NCI-H2227 treated with DMSO at 0.1 percent for 48 hours (cell line): ENCODE measurements at places on chromosomes 2 and 18.

- DNase-seq = no peak
Observed at GRCh38 chr2:82256983-82257632, 1952.6 kb upstream of the LRRTM1 start.

DNA sequence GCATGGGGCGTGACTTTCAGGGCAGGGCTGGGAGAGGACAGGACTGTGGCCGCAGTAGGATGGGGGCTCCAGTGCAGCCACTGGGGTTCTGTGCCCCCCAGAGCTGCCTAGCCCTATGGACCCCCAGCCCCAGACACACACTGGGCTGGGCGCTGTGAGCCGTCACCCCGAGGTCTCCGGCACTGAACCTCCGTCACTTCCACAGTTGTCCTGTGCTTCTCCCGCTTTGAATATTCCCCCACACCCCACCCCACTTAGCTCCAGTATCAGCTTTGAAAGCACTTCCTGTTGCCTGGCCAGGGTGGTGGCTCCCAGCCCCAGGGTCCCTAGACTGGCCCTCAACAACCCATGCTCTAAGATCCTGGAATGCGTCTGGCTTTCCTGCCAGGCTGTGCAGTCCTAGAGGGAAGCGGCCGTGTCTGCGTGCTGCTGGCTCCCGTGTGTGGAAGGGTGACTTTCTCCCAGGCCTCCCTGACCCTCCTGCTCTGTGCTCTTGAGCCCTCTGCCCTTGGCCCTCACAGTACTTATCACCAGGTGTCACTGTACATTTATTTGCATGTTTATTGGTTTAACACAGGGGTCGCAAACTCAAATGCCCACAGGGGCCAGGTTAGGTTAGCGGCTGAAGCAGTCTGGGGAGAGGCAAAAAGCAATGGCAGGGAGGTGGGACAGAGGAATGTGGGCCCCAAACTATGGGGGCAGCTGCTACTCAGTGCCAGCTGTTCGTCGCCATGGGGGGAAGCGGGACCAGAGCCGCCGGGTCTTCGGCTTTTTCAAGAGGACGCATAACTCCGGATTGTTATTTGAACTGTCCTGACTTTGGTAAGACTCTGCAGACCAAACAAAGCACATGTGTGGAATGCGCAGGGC lies 9.9 kb downstream of the OBSL1 start:
- DNase-seq = no peak

GRCh38 chr2:97858442-97858841 lies 137.3 kb downstream of the TMEM131 start:
- DNase-seq = no peak

GRCh38 chr2:217997510-217997909 lies 5.3 kb downstream of the TNS1 start:
- DNase-seq = no peak

DNA sequence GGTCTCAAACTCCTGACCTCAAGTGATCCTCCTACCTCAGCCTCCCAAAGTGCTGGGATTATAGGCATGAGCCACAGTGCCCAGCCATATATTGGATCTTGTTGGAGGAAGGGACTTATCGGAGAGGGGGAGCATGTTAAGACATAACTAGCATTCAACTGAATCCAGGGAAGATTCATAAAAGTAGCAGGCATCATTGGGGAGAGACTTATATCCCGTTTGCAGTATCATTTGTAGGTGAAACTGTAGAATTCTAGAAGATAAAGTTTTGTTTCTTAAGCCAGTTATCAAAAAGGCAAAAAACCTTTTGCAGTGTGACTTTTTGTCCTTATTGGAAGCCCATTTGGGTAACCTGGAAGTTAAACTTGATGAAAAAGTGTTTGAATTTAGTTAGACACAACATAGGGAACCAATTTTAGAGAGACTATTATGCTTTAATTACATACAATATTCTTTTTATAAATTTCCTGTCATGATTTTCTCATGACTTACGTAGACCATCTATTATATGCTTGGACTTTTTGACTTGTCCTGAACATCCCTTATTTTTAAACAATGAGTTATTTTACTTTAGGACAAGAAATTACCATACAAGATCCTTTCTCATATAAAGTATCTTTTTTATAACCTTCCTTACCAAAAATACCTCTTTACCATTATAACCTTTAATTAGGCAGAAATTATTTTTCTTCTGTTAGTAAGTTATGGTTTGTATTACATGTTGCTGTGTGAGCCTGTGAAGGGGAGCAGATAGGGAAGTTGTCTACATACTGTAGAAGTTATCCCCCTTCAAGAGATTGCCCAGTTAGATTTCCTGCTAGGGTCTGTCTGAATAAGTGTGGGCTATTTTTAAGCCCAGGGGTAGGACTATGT lies 20.3 kb downstream of the RAB3GAP1 start:
- no peak for DNase-seq

- no peak for DNase-seq
Observed at GRCh38 chr2:64179582-64180321, 35.5 kb upstream of the PELI1 start.
